ENCODE measurements at places on chromosomes 3 and 15.

DNA sequence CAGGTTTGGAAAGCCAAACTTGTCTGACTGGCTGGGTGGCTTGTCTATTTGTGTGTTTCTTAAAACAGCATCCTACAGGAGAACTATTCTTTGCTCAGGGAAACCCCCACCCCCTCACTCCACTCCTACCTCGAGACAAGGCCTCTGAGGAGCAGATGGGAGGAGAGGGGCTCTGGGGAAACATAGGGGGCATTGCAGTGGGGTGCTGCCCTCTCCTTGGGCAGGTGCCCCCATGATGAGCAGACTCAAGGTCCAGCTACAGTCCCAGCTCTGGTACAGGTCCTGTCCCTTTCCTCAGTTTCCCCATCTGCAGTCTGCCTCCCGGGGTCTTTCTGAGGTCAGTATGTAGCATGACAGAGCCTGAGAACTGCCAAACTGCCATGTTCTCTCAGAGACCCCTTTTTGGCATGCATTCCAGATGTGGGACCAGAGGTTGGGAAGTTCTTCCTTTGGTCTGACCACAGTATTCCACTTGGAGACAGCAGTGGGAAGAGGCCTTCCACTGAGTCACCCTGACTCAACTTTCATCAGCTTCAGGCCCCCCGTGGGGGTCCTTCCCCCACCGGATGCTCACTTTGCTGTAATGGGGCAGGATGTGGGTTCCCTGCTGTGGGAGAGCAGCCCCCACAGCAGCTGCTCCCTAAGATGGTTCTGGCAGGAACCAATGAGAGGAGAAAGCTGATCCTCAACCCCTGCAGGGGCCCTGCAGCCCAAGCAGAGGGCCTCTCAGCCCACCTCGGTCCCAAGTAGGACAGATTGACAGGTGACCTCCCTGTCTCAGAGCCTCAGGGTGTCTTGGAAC is 32.3 kb upstream of the CYP11A1 start:
- DNase-seq = no peak

- DNase-seq = no peak
Measured at GRCh38 chr15:78685159-78685921, 44.3 kb upstream of the CHRNB4 start.

GRCh38 chr15:88238618-88239430 is 17.7 kb downstream of the NTRK3 start:
- no peak for DNase-seq

DNA sequence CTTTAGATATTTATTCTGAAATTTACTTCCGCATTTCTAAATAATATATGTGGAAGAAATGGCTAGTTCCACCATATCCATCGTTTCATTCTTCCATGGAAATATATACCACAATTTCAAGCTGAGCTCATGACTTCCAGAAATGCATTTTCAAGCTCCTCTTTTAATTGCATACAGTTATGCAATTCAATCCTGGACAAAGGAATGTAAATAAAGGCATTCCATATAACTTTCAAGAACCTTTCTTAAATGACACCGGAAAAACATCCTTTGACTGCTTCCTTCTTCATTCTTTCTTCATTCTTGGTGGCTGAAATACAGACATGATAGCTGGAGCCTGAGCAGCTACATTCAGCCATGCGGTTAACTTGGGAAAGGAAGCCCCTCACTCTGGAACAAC is 185.2 kb upstream of the GADL1 start:
- no peak for DNase-seq

GRCh38 chr3:14153663-14154062 is 24.7 kb downstream of the XPC start:
- DNase-seq = no peak

DNA sequence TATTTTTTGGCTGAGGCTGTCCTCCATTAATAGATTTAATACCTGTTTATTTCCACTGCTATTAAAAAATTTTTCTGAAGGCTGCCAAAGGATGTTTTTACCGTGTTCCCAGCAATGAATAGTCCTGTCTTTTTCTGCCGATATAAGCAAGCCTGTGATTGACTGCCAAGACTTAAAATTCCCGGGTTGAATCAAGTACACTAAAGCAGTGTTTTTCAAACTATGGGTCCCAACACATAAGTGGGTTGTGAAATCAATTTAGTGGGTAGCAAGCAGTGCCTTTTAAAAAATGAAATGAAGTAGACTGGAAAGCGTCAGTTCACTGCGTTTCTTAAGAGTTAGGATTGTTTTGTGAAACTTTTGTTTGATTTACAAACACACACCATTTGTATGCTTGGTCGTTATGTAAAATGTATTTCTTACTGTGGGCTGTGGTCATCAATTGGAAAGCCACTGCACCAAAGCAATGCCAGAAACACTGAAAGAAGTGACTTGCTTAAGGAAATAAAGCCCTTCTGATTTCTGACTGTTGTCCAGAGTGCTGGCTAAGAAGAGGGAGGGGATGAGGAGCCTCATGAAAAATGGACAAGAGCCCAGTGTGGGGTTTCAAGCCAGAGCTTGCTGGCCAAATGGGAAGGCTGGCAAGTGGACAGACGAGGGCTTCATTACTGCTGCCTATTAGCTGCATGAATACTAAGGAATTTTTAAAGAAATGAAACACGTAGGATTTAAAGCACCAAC is 206.0 kb downstream of the THRB start:
- DNase-seq = no peak

GRCh38 chr3:173410849-173411248 is 13.3 kb downstream of the NLGN1 start:
- DNase-seq = no peak

All from NCI-H187 treated with DMSO at 0.1 percent for 48 hours (cell line).